ENCODE measurements at places on chromosomes 7 and 10. TPM values are rescaled to one million over a fixed set of nuclear protein-coding genes. Genes with fewer than 3 reads are reported as not detected.

Gene TMEM176A
- total RNA-seq: 1.6 TPM

- DNase-seq: no peak
These were observed 18.6 kb downstream of the ST7 start for GRCh38 chr7:116971869-116972268.

DNA sequence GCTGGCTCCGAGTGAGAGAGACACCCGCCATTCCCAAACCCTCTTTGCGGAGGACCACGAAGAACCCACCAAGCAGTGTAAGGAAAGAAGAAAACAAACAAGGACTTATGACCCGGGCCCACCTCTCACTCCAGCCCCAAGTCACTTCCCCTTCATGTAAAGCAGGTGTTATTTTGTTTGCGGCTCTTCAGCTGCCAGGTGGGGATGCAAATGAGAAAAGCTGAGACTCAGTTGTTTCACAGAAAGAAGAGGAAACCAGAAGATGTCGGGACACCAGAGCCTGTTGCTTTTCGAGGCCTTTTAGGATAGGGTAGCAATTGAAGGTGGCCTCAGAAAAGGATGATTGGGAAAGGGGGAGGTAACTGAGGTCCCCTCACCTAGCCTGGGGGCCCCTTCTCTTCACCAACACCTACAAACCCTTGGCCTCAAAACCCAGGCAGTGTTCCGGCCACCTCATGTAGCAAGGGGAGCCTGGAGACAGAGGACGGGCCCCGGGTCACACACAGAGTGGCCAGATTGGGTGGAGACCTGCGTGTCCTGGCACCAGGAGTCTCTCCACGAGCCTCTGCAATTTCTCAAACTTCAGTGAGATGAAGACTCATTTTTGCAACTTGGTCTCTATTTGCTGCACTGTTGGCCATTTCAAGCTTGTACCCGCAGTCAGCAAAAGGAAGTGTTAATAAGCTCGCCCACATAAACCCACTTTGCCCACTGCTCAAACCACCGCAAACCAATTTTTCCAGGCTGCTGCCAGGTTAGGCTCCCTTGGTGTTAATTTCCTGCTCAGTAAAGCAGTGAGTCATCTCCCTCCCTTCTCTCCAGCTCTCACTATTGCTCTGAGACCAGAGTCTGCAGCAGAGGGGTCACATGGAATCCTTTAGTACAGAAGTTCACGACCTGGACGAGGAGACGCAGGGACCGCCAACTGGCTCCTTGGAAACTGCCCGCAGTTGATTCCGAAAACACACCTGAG, 45.5 kb downstream of the AOC1 start:
- DNase-seq: no peak

Gene GRM3
- total RNA-seq: 0.47 TPM

DNA sequence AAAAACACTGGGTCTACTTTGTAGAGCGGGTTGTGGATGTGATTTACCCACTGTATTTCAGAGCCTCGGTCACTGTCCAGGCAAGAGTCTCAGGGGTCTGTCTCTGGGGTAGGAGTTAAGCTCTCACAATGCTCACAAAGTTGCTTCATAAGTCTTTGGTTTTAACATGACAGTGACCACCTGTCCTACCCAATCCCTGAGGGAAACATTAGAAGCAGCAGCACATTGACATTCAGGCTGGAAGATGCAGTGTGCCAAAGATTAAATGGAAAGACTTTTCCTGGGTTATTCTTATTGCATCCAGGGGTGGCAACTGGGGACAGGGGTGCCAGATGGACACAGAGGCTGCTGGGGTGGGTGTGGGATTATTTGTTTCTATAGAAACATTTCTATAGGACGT, 330.0 kb downstream of the RNLS start:
- DNase-seq: no peak

GRCh38 chr7:28373990-28374389, 38.3 kb upstream of the CREB5 start:
- DNase-seq: no peak

Gene ADAM22
- total RNA-seq: 4.4 TPM

DNA sequence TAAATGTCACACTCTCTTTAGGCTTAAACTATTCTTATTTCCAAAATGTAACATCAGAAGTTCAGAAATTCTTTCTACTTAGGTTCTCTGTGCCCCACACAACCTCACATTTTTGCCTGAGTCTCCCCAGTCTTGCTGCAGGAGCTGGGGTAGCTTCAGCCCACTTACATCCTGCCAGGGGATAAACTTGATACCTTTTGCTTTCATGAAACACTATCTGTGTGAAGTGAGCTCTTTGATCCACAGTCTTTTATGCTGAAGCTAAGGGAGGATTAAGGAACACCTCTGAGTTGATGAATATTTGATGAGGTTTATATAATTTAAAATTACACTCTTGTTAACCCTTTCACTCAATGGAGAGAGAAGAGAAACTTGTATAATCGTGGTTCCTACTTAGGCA, 341.0 kb downstream of the AUTS2 start:
- no peak for DNase-seq

Gene SPDYE16
- total RNA-seq: 0.68 TPM

Gene ADGRA1
- 1.4 TPM for total RNA-seq

DNA sequence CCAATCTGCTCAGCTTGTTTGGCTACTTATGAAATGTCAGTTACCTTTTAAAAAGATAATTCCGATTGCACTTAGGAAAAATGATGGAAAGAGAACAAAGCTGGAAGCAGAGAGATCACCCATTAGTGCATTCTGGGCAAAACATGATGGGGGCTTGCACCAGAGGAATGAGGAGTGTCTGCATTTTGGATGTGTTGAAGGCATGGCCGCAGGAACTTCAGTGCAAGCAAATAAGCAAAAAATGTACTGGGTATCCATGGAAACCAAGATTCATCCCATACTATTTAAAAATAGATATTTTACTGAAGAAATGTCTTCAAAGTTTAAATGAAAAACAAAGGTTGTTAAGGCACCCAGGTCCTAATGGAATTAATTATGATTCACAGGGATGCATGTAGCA, 655.0 kb downstream of the POM121L12 start:
- DNase-seq: no peak

GRCh38 chr7:95693551-95694333, 78.6 kb upstream of the DYNC1I1 start:
- no peak for DNase-seq

- DNase-seq: peak; percentile 40
These were observed 519 bp downstream of the ITGB8 start for GRCh38 chr7:20330928-20331909.

DNA sequence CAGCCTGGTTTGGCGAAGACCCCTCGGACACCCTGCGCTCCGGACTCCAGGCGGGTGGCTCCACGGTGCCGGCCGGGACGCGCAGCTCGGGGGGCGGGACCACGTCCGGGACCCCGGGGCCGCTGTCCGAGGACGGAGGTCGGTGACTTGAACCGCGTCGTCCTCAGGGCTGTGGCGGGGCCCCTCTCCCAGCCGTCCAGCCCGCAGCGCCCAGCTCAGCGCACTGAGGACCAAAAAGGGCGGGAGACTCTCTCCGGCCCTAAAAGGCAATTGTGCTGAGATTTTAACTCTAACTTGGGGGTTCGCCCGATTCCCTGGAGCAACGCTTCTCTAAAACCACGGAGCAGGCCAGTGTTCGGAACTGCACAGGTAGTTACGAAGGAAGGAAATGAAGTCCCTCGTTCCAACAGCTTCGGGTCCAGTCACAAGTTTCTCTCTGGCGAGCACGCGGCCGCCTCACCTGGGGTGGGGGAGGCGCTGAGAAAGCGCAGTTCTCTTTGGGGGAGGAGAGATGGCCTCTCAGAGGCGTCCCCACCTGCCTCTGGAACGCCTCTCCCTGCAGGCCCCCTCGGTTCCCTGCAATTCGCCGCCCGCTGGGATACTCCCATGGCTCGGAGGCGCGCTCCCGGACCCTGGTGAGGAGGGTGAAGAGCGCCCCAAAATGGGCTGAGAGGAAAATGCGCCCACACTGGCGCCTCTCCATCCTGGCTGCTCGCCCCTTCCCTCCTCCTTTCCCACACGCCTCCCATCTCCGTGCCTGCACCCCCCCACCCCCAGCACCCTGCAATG, 352.7 kb downstream of the DNAJB6 start:
- peak; percentile 13 for DNase-seq

DNA sequence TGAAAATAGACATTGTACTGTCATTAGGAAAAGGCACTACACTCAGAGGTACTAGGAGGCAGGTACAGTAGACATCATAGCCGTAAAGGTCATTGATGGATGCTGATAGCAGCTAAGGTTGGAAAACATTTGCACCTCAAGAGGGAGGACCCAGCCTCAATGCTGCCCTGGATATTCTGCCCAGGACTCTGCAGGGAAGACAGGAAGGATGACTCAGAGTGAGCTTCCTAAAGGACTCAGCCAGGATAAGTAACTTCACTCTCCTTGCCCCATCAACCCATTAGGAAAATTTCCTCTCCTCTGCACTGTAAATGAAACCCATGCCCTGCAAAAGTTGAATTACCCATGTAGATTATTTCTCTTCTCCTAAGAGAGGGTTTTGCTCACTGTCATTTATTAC, 617.9 kb upstream of the MKI67 start:
- no peak for DNase-seq

DNA sequence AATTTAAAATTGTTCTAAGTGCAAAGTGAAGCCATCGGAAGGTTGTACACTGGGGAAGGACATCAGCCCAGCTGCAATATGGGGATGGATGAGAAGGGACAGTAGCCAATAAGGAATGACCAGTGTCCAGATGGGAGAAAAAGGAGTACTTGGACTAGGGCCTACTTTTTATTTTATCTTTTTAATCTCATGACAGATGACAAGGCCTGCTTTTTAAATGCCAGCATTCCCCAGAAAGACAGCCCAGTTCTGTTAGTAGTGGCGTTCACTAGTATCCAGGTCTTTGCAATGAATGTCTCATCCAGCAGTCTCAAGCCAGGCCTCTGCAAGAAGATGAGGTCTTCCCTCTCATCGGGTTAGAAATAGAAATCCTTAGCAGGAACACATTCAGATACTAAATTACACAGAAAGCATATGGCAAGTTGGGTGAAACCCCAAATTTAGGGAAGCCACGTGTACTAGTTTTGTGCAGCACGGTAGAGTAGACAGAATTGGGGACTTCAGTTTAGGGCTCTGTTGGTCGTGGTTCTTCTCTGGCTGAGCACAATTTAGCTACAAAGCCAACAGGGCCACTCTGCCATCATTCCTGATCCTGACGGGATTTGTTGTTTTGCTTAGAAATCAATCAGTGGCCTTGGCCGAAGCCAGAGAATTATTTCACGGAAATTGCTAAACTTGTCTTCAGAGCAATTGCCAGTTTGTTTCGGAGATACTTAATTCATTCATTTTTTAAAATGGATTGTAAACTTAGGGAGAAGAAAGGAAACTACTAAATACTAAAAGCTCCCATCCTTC, 227.8 kb downstream of the ARHGAP21 start:
- DNase-seq: no peak

Gene TMEM213
- not detected for total RNA-seq

- no peak for DNase-seq
These were observed 7.1 kb upstream of the BTBD16 start for GRCh38 chr10:122263971-122264370.

Gene ZNF37A
- total RNA-seq: 15.3 TPM

DNA sequence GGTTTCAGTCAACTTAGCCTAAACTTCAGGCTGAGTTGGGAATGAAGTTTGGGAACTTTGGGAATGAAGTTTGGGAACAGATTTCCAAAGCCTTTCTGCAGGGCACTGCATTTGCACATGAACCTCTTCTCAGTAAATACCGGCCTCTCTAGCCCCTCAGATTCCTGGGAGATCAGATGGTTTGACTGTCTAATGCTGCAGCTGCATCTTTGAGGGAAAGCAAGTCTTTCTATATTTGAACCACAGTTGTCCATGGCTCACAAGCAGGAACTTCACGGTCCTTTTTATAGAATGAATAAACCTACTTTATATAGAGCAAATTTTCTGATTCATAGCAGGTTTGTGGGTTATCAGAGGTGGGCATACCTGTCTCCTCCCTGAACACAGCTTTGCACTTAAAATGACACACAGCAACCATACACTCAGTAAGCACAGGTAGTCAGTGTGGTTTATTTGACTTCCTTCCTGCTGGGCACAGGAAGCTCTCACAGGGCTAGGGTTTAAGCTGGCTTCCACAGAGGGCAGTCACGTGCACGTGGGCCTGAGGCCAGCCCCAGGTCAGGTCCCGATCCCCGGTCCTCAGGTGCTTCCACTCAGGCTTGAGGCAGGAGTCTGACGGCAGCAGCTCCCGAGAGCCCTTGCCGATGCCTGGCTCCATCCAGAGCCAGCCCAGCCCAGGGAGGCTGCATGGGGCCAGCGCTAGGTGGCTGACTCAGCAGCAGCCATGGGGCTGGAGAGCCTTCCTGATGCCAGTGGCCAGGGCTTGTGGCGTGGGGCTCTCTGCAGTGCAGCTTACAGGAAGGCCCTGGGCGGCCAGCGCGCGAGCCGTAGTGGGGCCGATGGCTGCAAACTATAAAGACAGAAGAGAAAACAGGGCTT, 12.8 kb upstream of the MMP21 start:
- no peak for DNase-seq

DNA sequence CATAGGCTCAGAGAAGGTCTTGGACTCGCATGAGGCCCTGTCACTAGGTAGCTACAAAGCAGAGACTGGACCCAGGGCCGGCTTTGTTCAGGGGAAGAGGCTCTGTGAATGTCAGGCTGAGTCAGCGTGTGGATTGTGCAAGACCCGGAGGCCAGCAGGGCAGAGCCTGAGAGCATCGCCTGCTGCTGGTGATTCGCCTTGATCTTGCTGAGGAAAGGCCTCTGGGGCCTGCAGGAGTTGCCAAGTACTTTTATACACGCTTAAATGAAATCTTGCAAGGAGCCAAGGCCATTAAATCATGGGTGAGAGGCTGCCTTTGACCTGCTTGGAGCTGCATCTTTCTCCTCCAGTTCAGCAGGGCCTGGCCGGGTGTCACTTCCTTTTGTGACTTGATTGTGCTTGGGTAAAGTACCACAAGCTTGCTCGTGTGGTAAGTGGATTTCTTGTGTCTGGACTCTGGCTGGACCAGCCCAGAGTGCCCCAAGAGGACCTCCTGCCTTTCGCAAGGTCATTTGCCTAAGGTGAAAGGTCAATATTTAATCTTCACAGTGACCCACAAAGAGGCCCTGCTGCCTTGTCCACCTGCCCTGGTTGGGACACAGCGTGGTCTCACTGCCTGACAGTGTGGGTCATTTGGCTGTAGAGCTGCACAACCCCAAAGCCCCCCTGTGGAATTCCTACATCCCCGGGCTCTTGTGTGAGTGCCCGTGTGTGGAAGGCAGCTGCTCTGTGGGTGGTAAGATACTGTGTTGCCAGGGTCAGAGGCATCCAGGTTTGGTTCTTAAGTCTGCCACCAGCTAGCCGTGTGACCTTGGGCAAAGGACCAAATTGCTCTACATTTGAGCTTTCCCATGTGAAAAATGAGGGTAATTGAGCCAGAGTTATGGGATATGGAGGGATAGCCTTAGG, 38.6 kb upstream of the SH2D4B start:
- peak; percentile 92 for DNase-seq

Measured in testis (tissue), 5 donors.